ENCODE measurements at places on chromosomes 1 and 21. TPM values are rescaled to one million over a fixed set of nuclear protein-coding genes. Genes with fewer than 3 reads are reported as not detected.

OR2T2 gene
- not detected for total RNA-seq

HFM1 gene
- total RNA-seq = 0.23 TPM

S100A8 gene
- total RNA-seq = not detected

KRTAP12-4 gene
- total RNA-seq = not detected

TENT5C gene
- total RNA-seq = 3.6 TPM

REN gene
- total RNA-seq = not detected
